ENCODE measurements at places on chromosomes 7 and 10.

DNA sequence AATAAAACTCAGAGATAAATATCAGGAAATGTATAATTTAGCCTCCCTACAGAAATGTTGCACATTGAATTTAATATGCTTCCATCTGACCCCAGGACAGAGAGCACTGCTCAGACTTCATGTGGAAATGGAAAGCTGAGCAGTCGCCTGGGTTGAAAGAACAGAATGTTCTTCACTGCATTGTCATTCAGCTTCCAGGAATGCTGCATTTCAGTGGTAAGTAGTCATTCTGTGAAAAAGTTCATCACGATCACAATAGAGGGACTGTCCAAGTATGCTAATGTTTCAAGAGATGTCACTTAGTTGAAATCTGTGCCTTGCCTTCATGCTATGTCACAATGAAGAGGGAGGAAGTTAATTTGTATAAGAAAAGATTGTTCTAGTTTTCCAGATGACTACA lies 147.3 kb downstream of the NRCAM start:
- peak; percentile 80 for DNase-seq

GRCh38 chr10:99346247-99346646 lies 17.1 kb downstream of the CNNM1 start:
- peak; percentile 23 for DNase-seq

DNA sequence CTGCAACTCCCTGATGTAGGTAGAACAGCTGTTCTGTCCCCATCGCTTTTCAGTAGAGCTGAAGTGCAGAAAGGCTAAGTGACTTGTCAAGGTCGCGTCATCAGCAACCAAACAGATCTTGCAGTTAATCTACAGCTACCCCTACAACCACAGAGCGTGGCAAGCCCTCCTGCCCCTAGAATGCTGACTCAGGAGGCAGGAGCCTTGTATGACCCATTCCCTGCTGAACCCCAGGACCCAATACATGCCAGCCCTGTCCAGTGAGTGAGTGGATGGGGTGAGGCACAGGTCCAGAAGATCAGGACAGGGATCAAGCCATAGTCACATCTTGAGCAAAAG lies 26.6 kb upstream of the GJD4 start:
- no peak for DNase-seq

DNA sequence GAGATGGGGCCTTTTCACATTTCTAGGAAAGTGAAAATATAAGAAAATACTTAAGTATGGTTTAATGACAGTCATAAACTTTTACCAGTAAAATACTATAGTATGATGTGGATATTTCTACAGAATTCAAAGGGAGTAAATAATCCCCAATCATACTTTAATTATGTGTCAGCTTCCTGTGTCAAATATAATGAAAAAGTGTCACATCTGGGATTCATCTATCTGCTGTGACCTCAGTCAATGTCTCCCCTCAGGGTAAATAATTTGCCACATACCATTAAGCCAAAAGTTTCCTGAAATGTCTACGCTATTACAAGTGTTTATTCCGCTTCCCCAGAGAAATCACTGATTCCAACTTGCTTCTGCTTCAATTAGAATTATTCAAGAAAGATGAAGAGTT lies 110.5 kb downstream of the ITGA8 start:
- no peak for DNase-seq

DNA sequence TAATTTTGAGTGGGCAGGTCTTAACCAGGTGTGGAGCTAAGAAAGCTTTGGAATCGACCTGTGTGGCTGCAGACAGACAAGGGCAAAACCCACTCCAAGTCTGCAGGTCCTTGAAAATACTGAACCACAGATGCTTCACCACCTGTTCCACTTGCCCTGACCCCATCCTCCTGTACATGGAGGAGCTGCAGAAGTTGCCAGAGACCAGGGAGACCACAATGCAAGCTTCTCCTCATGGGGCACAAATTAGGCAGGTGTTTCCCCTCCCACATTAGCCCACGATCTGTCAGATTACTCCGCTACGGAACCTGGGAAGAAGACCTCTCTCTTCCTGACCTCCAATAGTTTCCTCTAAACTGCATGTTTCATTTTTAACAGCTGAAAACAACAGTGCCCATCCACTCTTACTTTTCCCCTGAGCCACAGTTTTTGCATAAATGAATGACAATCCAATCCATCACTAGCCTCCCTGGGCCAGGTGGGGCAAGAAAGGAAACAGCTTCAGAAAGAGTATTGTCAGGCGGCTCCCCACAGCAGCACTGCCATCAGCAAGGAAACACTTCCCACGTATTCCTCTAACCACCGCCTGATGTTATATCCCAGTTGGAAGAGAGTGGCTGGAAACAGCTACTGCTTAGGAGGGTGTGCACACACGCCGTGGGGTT lies 141.6 kb downstream of the PRKAG2 start:
- DNase-seq = no peak

DNA sequence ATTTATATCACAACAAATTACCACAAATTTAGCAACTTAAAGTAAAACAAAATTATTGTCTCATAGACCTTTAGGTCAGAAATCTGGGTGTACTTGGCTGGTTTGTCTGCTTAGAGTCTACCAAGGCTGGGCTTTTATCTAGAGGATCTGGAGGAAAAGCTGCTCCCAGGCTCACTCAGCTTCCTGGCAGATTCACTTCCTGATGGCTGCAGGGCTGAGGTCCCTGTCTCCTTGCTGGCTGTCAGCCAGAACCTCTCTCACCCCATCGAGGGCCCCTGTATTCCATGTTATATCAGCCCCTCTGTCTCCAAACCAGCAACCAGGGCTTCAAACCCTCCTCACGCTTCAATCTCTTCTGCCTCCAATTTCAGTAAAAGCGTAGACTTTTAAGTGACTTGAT lies 734.9 kb downstream of the NRG3 start:
- no peak for DNase-seq

GRCh38 chr7:25541094-25541821 lies 313.0 kb upstream of the NPVF start:
- DNase-seq = no peak

DNA sequence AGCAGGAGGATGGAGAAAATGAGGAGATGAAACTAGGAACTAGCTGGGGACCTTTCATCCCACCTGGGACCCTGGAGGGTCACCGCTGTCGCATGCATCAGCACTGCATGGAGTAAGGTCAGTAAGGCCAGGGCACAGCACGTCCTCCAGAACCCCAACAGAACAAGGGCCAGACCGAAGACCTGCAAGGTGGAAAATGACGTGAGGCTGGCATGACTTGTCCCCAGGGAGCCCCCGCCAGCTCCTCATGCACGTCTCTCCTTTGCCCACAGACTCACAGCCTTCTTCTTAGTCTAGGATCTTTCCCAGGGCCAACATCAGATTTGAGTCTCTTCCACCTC lies 4.7 kb downstream of the ZNF488 start:
- no peak for DNase-seq

GRCh38 chr7:51080622-51081269 lies 235.9 kb downstream of the COBL start:
- no peak for DNase-seq

- DNase-seq = no peak
Measured at GRCh38 chr10:28273343-28273742, 29.5 kb downstream of the MPP7 start.

GRCh38 chr10:133453516-133454203 lies at the start of gene SCART1:
TSS of gene SCART1 (plus strand) at chr10:133453945. CDS start at chr10:133453998, 53 bp downstream.
- DNase-seq = no peak

GRCh38 chr7:129865093-129865924 lies 87.5 kb downstream of the UBE2H start:
- no peak for DNase-seq

DNA sequence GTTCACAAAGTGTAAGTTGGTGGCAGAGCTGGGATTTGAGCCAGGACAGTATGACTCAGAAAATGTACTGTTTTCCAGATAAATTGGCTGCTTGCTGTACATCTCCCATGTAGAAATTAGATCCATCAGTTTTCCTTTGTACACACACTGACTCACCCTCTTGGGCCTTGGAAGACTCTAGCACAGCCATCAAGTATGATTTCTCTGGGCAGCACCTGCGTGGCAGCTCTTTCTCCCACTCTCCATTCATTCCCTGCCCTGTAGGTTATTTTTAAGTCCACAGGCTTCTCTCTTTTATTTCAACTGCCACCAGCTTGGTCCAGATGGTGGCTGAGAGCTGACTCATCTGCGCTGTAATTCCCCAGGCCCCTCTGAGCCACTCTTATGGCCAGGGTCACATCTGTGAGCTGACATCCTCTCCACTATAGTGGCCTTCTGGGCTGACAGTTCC lies 28.3 kb upstream of the SDK1 start:
- peak; percentile 57 for DNase-seq

DNA sequence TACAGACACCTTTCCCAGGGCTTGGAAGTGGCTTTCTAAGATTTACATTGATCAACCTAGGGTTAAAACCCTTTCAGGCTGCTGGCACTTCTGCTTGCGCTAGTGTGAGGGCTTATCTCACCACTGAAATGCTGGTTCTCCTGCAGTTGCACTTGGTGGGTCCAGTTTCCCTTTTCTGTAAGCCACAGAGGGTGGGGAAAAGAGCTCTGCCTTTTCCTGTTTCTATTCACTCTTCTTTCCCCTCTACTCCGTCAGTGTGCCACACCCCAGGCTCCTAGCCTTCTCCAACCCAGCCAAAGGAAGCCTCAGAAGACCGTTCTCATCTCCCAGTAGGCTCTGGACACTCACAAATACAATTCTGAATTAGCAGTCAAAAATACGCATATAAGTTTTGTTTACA lies 19.0 kb upstream of the CAPZA2 start:
- no peak for DNase-seq

- DNase-seq = peak; percentile 89
Measured at GRCh38 chr7:32515890-32516550, 20.7 kb downstream of the AVL9 start.

DNA sequence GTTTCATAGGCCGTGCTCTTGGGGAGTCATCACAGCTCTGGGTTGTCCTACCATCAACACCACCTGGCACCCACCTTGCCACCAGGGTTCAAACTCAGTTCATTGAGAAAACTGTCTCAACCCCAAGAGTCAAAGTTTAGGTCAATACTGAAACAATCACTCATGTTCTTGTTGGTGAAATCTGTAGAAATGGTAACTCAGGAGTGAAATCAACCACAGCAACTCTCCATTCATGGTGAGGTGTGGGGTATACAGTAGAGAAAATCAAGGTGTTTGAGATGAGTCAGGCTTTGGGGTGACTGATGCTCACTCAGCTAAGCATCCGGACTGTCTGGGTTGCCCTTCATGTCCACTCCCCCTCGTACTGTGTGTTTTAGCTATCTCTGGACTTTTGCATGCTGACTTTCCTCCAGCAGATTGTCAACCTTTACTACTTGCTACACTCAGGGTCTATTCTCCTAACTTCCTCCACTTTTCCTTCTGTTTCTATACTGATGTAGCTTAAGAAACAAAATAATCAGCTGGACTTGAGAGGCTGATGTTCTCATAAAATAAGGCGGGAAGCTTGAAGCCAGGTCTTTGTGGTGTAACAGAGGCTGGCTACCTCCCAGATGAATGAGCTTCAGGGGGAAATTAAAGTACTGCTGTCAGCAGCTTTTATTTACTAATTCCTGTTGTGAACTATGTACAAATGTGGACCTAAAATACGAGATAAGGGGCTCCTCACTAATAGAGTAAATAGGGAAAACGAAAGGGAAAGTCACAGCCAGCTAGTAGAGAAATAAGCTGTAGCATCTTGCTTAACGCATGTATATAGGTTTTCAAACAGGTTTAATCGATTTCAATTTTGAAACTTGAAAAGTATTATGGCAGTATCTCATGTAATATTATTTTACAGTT lies 173.6 kb upstream of the AKR1E2 start:
- DNase-seq = no peak

GRCh38 chr10:24341371-24341770 lies 132.4 kb downstream of the KIAA1217 start:
- no peak for DNase-seq

DNA sequence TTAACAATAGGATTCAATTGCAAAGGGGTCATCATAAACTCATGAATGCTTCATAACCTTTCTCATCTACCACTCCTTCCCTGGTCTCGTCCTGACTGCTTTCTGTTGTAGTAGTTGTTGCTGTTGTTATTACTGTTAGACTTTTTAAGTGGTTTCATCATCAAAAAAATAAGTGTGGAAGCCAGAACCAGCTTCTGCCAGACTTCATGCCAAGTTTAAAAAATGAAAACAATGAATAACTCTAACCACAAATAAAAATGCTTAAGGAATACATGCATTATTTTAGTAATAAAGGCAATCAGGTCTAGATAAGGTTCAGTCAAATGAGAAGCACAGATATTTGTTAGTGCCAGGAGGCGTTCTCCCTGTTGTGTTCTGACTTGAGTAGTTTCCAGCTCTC lies 85.4 kb downstream of the PCLO start:
- peak; percentile 45 for DNase-seq

DNA sequence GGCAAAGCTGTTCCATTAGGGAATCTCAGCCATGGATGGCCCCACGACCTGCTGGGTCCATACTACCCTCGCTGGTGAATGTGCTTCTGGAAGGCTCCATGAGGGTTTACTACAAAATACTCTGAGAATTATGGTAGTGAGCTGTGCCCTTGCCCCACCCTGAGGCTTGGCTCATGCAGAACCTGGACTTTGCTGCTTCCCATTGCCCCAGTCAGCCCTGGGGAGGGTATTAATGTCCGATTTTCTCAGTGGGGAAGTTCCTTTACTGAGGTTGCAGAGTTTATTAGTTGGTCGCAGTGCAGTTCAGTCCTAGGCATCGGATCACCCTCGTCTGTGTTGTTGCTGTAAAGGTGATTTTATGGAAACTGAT lies 310.1 kb downstream of the WDR37 start:
- no peak for DNase-seq

DNA sequence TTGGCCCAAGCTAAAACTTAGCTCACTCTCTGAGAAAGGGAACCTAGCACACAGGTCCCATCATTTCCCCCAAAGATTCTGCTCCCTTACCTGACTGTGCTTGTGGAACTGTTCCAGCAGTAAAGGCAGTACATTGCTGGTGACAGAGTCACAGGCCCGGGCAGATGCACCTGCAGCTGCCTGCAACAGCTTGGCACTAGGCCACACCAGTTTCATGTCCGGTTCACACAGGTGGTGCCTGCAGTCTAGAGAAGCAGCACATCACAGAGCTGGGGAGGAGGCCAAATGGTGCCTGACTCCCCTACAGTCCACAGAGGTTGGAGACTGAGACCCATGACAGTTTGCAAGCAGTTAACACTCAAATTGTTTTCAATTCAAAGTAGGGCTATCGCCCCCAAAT lies 22.2 kb downstream of the ZDHHC16 start:
- peak; percentile 63 for DNase-seq

- DNase-seq = no peak
Measured at GRCh38 chr7:78768859-78769258, 684.6 kb downstream of the MAGI2 start.

GRCh38 chr7:90961037-90961725 lies 303.1 kb upstream of the FZD1 start:
- DNase-seq = peak; percentile 57

GRCh38 chr10:69517271-69517848 lies 55.9 kb downstream of the NEUROG3 start:
- no peak for DNase-seq

- DNase-seq = no peak
Measured at GRCh38 chr10:133235265-133235855, 2.3 kb upstream of the VENTX start.

GRCh38 chr10:77548671-77549070 lies 88.9 kb downstream of the KCNMA1 start:
- peak; percentile 9 for DNase-seq

DNA sequence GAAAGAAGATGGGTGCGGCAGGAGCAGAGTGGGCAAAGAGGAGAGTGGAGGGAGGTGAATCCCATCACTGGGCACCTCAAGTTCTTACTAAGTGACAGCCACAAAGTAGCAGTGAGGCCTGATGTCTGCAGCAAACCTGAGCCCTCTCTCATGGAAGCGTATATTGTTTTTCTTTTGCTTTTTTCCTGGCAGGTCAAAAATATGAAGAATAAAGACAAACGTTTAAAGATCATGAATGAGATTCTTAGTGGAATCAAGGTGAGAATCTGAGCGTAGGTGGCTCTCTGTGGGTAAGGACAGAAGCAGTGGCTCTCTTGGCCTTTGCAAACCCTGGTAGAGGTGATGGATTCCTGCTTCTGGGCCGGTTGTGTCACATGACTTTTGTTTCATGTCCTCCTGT lies 22.8 kb downstream of the ABCC2 start:
- DNase-seq = no peak
